Cortex of kidney (tissue), 1 donor: ENCODE measurements at places on chromosomes 6 and 20.

GRCh38 chr6:105561486-105561885 lies 158.6 kb upstream of the PREP start:
- DNase-seq: no peak

DNA sequence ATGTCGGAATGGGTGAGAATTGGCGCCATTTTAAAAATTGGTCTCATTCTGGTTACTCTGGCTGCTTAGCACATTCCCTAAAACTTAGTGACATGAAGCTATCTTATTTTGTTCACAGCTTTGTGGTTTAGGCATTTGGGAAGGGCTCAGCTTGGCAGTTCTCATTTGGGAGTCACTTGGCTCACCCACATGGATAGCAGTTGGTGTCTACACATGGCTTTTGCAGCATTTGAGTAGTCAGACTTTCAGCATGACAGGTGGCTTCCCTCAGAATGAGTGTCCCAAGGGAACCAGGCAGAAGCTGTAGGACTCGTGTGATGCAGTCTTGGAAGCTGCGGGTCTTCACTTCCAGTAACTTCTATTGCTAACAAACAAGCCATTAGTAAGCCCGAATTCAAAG lies 64.6 kb downstream of the UST start:
- DNase-seq: no peak

- DNase-seq: no peak
Measured at GRCh38 chr6:30060606-30061091, 416 bp upstream of the POLR1H start.

- no peak for DNase-seq
Measured at GRCh38 chr6:31450751-31451150, 47.2 kb upstream of the MICB start.

DNA sequence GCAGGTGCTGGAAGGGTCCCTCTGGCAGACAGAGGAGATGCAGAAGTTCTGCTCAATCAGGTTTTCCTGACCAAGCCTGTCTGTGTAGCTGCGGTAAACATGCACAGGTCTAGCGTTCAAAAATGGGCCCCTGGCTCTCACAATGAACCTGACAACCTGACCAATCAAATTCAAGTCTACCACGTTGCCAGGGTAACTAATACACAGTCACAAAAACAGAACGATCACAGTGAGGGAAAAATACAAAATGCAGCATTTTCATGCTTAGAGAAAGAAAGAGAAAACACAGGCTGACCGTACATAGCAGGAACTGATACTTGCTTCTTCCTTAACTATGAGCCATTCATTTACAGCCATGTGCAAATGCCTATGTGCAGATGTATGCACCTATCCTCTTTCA lies 353.1 kb upstream of the TSHZ2 start:
- DNase-seq: no peak

DNA sequence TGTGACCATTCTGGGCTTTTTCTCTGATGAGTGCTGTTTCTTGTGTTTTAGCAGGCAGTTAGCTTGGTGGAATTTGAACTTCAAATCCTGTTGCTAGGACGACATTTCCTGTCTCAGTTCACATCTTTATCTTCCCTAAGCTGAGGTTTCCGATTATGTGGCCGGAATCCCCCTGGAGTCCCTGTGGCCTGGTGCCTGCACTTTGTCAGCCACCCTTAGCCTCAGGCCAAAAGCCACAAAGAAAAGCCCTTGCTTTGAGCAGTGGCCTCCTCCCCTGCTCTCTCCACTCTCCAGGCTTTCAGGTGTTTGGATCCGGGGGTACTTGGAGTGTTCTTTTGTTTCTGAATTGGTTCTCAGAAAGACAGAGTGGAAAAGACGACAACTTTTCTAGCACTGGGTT lies 59.9 kb upstream of the PMEPA1 start:
- no peak for DNase-seq

- no peak for DNase-seq
Measured at GRCh38 chr20:56628873-56629463, at the start of gene TFAP2C. TSS of gene TFAP2C (plus strand) at chr20:56629306. CDS start at chr20:56629545, 239 bp downstream.
